ENCODE measurements at places on chromosomes 7 and 10.

DNA sequence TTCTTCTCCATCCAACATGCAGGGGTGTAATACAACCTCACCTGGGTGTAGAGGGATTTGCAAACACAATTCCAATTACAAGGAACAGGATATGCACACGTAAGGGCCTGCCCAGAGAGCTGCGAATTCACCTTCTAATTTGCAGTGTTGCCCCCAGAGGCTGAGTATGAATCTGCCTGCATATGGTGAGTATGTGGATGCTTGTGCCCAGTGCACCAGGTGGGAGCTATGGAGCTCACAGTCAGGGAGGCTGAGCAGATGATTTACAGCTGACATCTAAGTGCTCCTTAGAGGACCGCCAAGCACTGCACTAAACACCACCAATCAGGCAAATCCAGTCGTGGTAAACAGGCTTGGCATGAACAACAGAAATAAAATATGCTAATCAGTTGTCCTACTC lies 132.0 kb downstream of the RELN start:
- no peak for DNase-seq

GRCh38 chr10:97408496-97408992 lies 7.4 kb upstream of the RRP12 start:
- DNase-seq = no peak

GRCh38 chr7:96989241-96989858 lies 16.0 kb upstream of the DLX6 start:
- no peak for DNase-seq

DNA sequence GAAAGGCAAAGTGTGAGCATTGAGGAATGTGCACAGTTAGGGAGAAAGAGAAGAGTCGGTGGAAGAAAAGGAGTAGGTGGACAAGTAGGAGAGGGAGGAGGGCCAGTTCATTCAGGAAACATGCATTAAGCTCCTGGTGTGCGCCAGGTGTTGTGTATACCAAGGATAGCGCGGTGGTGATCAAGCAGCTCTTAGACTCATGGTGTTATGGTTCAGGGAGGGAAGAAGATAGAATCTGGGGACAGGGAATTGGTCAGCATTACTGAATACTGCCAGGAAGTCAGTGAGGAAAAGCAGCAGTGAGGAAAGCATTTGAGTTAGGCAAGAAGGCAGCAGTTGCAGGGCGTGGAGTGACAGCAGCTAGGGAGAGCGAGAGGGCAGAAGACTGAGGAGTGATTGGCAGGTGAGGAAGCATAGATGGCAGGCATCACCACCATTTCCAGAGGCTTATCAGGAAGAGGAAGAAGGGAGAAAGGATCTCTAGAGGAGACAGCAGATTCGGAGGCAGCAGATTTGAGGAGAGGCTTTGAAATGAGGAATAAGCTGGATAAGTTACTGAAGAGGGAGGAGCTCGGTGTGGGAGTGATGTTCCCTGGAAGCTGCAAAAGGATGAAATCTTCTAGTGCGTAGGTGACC lies 265.6 kb downstream of the GFRA1 start:
- no peak for DNase-seq

- no peak for DNase-seq
Measured at GRCh38 chr7:110808361-110808760, 282.6 kb upstream of the LRRN3 start.

- DNase-seq = no peak
Measured at GRCh38 chr10:49512121-49512809, 26.7 kb downstream of the ERCC6 start.

DNA sequence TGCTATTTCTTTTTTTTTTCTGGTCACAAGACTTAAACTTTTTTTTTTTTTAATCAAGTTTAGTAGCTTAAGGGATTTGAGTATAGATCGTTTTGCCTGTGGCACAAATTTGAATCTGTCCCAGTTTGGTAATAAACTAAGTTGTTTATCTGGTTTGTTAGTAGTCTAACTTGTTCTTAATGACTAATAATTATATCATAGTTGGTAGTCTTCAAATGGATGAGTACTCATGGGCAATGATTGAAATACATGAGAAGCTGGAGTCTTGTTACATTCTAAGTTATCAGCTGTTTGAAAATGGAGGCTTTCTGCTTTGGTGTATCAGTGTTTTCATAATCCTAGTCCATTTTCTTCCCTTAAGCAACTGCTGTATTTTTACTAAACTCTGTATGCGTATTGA lies 12.3 kb downstream of the BTAF1 start:
- no peak for DNase-seq

DNA sequence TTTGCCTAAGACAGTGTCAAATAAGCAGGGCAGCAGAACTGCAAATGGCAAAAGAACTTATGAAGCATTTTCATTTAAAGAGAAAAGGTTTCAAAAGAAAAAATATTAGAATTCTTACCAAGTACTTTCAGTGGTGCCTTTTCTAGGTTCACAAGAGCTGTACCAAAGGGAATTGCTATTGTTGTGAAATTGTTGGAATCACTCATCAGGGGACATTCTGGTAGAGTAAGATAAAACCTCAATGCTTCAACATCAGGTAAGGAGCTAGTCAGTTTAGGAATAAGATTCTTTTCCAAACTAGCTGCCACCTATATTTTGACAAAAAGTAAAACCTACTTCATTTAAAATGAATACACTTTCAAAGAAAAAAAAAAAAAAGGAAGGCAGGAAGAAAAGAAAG lies 85.0 kb downstream of the HERC4 start:
- no peak for DNase-seq

DNA sequence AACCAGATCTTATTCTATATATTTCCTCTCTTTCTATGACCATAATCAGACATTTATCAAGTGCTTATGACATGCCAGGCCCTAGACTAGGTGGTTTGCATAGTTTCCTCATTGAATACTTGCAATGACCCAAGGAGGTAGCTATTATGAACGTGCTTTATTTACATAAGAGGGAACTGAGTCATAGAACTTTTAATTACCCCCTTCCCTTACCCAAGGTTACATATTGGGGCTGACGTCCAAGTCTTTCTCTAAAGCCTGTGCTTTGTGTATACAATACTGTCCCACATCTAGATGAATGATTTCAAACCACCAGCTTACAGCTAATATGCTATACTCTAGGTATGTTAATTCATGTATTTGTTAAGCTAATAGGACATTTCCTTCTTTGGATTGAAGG lies 91.9 kb upstream of the NPY start:
- DNase-seq = no peak

DNA sequence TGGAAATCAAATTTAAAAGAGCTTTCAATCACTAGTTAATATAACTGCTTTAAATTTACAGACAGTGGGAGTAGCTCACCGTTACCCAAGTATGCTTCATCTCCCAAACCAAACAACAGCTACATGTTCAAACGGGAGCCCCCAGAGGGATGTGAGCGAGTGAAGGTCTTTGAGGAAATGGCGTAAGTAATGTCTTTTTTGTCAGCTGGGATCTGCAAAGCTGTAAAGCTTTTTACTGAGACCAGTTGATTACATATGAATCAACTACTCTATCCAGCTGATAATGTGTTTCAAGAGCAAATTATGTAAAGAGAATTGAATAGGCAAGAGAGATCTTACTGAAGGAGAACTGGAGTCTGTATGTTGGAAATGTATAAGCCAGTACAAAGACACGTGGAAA lies 116.2 kb downstream of the GLCCI1 start:
- no peak for DNase-seq

GRCh38 chr7:68604541-68604940 lies 993.7 kb upstream of the AUTS2 start:
- no peak for DNase-seq

- no peak for DNase-seq
Measured at GRCh38 chr10:11927746-11928145, 104.6 kb downstream of the PROSER2 start.

GRCh38 chr10:15742836-15743235 lies 23.1 kb upstream of the ITGA8 start:
- DNase-seq = no peak

- no peak for DNase-seq
Measured at GRCh38 chr7:84387595-84387994, 193.0 kb upstream of the SEMA3A start.

GRCh38 chr7:22680482-22680911 lies 46.5 kb upstream of the IL6 start:
- no peak for DNase-seq

DNA sequence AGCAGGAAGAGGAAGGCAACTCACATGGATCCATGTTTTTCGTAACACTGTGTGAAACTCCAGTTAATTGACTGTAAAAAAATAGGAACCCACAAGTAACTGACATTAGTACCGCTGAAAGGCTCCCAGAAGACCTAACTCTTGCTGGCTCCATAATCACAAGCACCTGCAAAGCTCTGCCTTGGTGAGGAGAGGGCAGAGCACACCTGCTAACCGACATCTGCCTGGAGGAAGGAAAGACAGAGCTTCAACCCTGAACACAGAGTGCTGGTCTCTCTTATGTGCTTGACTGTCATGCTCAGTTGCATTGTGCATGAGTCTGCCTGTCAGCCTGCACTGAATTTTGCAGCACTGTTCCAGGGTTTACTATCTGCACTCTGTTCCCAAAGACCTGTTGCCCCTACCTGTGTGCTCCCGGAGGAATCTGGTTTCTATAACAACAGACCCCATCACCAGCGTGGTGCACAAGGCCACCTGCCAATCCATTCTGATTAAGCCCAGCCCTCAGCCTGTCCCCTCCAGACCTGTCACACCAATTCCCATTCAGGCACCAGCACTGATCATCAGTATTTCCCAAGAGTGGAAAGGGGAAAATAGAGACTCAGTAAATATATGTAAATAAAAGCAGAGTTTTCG lies 63.1 kb upstream of the ANKRD1 start:
- no peak for DNase-seq

GRCh38 chr7:31702354-31702753 lies 15.3 kb downstream of the PPP1R17 start:
- DNase-seq = no peak

DNA sequence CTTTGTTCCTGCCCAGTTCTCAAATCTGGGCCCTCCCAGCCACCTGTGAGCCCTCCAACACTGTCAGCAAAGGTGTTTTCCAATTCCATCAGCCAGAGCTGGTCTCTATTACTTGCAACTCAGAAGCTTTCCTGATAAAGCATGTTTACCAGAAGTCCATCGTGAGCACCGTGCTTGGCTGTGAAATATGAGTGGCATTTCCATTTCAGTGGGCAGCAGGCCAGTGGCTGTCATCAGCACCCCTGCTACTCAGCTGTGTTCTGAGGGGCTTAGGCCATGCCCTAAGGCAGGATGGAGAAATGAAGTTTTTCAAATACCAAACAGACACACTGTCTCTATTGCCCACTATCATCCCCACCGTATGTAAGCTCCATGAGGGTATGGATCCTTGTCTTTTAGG lies 12.7 kb upstream of the BNIP3 start:
- no peak for DNase-seq

DNA sequence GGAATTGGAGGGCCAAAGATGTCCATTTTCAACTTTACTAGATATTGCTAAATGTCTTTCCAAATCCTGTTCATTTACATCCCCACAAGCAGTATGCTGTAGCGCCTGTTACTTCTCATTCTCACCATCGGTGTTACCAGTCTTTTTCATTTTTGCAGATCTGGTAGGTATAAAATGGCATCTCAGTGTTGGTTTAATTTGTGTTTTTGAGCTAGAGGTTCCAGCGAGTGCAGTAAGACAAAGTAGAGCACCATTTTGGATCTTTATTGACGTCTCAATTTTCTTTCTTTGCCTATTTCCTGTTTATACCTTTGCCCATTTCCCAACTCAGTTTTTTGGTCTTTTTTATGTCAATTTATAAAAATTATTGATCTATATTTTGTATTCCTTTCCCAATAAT lies 55.6 kb downstream of the NRF1 start:
- DNase-seq = no peak

DNA sequence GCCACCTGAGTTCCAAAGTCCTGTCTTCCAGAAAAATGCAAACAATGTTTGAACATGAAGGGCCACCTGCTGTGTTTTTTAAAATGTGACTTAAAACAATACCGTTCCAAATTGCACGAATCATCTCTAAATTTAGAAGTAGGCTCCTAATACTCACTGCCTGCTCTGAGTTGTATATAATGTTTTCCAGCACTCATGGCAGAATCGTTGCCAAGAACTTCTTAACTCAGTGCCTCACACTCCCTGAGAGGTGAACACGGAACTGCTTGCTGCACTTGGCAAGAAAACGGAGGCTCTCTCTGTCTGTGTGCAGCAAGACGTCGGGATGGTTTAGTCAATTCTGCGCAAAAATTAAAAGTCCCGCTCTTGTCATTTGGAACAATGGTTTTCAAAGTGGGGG lies 757.3 kb upstream of the AUTS2 start:
- no peak for DNase-seq

DNA sequence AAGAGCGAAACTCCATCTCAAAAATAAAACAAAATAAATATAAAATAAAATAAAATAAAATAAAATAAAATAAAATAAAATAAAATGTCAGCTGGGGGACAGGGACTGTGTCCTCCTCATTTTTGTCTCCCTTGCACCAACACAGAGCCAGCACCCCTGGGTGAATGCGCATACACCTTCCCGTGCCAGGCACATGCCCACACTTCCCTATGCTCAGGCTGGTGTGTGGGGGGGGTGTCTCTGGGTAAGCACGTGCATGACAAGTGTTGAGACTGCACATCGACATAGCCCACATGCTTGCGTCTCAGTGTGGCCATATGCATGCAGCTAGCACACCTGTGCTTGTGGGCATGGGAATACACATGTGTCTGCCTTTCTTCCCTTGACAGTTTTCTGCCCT lies 24.7 kb upstream of the TLX1 start:
- DNase-seq = no peak

GRCh38 chr7:157769526-157770215 lies 432.9 kb downstream of the DNAJB6 start:
- no peak for DNase-seq

DNA sequence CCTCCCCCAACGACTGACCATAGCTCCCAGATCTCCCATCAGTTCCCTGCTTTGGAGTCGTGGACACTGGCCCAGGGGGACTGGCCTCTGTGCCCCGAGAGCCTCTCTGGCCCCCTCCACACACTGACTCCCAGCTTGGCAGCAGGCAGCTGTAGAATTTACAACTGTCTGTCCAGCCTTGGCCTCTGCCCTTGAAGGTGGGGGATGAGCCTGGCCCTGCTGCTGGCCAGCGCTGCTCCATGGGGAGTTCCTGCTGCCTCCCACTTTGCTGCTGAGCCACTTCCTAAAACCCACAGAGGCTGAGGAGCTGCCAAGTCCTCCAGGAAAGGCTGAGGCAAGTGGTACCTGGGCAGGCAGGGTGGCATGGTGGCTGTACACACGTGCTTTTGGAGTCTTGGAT lies 147.1 kb downstream of the WDR11 start:
- no peak for DNase-seq

DNA sequence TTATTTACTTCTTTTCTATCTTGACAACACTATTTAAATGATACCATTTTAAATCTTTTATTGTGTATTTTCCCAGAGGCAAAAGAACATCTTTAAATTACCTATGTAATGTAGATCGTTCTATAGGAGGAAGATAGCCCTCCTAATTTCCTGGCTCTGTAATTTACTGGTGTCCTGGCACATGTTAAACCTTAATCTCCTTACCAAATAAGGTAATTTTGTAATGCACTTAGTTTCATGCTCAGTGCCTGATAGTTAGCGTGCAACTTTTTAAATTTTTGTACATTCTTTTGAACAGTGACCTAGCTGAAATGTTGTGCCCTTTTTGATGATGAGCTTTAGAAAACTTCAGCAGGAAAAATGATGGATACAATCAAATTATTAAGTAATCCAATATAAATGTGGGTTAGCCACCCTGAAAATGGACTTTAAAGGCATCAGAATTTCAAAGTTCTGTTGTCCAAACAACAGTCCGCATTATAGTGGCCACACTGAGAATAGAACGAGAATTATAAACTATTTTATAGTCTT lies 81.4 kb downstream of the ABCB5 start:
- DNase-seq = no peak
